Caki2 (cell line): ENCODE measurements at places on chromosomes 16 and 17.
A peak's percentile ranks its signal among the peaks of the same experiment; 100 is the strongest.

DNA sequence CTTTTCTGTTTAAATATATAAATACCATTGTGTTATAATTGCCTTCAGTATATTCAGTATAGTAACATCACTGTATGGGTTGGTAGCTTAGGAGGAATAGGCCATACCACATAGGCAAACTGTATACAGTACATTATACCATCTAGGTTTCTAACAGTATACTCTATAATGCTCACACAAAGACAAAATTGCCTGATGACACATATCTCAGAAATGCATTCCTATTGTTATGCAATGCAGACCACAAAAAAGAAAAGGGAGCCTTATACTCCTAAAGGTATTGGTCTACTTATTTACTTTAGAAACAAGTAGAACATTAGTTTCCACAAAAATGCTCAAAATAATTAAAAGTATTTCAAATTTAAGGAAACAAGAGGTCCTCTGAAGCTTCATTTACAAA, 47.9 kb downstream of the SETD6 start:
- DNase-seq = no peak

- no peak for DNase-seq
Measured at GRCh38 chr17:10420811-10421210, 939 bp downstream of the MYH8 start.

DNA sequence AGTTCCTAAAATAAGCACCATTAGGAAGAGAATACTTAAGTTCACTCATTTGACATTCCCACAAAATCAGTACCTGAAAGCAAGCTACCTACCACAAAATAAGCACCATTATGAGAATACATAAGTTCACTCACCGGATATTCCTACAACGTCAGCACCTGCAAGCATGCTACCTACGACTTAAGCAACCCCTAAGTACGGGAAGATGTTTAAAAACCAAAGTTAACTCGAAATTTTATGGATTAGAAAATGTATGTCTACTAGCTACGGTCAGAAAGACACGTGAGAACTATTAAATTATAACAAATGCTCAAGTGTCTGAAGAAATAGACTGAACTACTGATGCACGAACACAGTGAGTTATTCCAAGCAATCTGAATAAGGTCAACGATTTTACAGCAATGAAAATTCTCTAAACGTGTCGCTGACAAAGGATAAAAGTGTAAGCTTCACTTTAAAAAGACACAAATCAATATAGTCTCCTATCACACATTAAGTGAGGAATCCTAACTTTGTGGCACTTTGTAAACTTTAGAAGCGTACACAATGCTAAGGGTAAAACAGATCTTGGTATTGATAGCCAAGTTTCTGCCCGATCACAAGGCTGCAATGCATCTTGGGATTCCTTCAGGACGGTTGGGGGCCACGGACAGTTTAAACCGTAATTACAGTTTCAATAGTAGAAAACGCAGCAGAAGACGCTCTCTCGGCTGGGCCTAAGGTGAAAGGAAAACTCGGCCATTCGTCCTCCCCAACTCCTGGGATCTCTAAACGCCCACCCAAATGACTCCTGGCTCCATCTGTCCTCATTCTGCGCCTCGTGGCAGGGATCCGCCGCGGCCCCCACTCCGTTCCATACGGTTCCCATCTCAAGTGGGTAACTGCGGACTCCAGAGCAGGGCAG, 1.3 kb downstream of the GSPT1 start:
- DNase-seq = peak; percentile 35

GRCh38 chr17:8997994-8998628, 23.2 kb upstream of the NTN1 start:
- peak; percentile 31 for DNase-seq

GRCh38 chr16:77579351-77579891, 142.9 kb upstream of the NUDT7 start:
- DNase-seq = peak; percentile 39
